ENCODE measurements at places on chromosomes 16 and 17. TPM values are rescaled to one million over a fixed set of nuclear protein-coding genes. Genes with fewer than 3 reads are reported as not detected.

SPNS3 gene
- 0.98 TPM for total RNA-seq

KRT39 gene
- not detected for total RNA-seq

ICAM2 gene
- 806 TPM for total RNA-seq

CASKIN1 gene
- total RNA-seq: under 0.01 TPM

CES5A gene
- not detected for total RNA-seq

EVI2A gene
- total RNA-seq: 0.19 TPM

HBQ1 gene
- total RNA-seq: 1.1 TPM

PRAC2 gene
- total RNA-seq: not detected

TMED6 gene
- total RNA-seq: 0.19 TPM

CXCL16 gene
- total RNA-seq: 2.0 TPM

CNP gene
- 67.6 TPM for total RNA-seq
